ENCODE measurements at places on chromosomes 4 and X. TPM values are rescaled to one million over a fixed set of nuclear protein-coding genes. Genes with fewer than 3 reads are reported as not detected.

The UCP1 gene
- not detected for polyA plus RNA-seq

The SEL1L3 gene
- 59.0 TPM for polyA plus RNA-seq

The SPIN2A gene
- polyA plus RNA-seq = 0.39 TPM

The GABRQ gene
- not detected for polyA plus RNA-seq

The SOWAHB gene
- polyA plus RNA-seq = not detected

The DIPK2B gene
- polyA plus RNA-seq = 0.96 TPM

The MAGEA1 gene
- not detected for polyA plus RNA-seq

The PPARGC1A gene
- 0.63 TPM for polyA plus RNA-seq

DNA sequence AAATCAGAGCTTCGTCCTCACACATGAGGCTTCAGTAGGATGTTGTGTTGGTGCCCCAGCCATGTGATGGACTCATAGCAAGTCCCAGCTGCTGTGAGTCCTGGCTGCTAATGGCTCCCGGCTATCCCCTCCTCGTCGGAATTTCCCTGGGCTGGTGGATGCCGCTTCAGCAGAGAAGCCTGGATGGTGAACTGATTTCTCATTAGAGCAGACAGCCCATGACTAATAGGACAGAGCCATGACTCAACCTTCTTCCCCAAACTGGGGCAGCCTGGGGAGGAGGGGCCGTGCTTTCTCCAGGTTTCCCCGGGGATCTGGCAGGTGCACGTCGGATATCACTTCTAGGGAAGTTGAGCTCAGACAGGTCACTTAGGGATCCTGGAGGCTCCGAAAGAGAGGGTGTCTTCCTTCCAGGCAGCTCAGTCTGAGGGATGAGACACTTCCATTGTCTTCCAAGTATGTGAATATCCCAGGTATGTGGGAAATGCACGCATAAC, 112.7 kb downstream of the ASMT start:
- no peak for DNase-seq

- DNase-seq = no peak
Measured at GRCh38 chr4:42816880-42817400, 75.6 kb upstream of the GRXCR1 start.

DNA sequence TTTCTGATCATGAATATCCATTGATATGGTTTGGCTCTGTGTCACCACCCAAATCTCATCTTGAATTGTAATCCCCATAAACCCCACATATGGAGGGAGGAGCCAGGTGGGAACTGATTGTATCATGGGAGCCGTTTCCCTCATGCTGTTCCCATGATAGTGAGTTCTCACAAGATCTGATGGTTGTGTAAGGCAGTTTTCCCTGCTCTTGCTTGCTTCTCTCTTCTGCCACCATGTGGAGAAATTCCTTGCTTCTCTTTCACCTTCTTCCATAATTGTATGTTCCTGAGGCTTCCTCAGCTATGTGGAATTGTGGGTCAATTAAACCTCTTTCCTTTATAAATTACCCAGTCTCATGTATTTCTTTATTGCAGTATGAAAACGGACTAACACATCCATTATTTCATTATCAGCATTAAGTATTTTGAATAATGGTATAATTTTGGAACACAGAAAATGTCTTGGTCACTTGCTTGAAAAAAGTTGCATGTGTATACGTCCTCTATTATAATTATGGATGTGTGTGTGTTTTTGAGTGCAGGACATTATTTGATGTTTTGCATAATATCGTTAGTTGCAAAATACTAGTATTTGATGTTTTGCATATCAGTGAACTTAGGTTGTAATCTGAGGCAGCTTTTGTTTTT, 334.6 kb downstream of the PCDH10 start:
- DNase-seq = no peak

DNA sequence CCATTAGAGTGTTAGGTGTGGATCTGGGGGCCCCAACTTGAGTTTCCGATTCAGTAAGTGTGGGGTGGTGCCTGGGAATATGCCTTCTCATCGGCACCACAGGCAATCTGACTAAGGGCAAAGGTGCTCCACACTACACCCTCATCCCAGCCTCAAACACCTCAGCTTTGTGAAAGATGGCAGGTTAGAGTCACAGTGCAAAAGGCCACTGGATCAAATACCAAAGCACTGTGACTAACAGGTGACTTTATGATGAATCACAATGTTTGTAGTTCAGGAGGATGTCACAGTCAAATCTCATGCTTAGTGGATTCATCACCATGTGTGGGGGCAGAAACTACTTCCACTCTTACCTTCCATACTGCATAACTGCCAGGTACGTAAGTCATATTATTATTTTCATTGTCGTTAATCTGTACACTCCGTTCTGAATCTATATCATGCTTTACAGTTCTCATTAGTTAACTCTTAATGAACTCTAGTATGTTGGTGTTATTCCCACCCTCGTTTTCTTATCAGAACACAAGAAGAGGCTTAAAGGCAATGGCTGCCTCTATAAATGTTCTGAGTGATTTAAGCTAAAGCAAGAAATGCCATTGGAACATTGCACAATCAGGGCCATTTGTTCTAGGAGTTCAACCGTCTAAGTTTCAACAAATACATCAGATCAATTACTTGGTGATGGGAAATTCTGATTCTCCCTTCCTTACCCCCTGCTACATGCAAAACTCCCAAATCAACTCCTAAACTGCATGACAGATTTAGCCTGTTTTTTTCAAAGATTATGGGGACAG, 50.2 kb downstream of the PRKG2 start:
- DNase-seq = no peak

GRCh38 chr4:3188118-3188517, 60.8 kb upstream of the MSANTD1 start:
- DNase-seq = no peak

DNA sequence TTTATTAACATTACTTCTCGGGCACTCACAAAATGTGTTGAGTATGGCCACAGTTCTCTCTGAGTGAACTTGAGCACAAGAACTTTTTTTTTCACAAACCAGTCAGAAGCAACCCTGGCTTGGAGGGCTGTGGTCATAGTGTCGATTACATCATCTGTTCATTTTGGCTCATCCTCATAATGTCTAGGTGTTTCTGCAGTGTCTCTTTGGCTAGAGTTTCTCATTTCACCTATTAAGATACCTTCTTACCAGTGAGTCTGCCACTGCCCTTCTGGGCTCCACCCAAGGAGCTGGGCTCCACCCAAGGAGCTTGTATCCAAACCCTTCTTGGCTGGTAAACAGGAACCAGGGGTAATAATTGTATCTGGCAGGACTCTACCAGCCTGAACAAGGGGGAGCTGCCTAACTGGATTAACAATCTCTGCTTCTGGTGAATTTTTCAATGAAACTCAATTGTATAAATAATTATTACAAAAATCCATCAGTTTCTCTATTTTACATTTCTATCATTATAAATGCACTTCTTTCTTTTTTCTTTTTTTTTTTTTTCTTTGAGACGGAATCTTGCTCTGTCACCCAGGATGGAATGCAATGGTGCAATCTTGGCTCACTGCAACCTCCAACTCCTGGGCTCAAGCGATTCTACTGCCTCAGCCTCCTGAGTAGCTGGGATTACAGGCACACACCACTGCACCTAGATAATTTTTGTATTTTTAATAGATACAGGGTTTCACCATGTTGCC, 667.7 kb upstream of the SLIT2 start:
- no peak for DNase-seq

- no peak for DNase-seq
Measured at GRCh38 chr4:185559915-185560281, 24.6 kb upstream of the PDLIM3 start.

- DNase-seq = no peak
Measured at GRCh38 chrX:71056867-71057266, 11.3 kb downstream of the SNX12 start.

DNA sequence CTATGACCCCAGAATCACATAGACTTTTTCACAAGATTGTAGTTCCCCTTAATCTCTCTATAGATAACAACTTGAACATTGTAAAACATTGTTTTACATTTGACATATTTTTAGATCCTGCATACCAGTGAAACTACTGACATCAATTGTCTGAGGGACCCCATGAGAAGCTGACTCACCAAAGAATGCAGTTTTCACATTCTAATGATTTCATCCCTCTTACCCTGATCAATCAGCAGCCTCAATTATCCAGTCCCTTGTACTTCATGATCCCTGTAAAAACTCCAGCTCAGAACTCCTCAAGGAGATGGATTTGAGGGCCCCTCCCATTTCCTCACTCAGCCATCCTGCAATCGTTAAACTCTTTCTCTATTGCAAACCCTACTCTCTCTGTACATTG, 411.0 kb upstream of the NDST3 start:
- no peak for DNase-seq

DNA sequence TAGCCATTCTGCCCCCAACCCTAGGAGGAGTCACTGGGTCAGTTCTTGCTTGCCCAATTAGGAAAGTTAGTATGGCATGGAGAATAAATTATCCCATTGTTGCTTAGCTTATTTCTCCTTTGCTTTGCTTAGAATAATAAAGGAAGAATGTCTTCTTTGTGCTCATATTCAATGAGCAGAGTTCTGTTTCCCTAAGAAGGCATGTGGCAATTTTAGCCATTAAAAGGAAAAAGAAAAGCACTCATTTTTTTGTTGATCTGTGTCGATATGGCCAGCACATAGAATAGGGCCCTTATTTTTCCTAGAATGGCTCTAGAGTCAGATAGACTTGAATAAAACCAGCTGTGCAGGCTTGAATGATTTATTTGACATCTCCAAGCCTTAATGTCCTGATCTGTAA, 166.4 kb upstream of the PPARGC1A start:
- no peak for DNase-seq

DNA sequence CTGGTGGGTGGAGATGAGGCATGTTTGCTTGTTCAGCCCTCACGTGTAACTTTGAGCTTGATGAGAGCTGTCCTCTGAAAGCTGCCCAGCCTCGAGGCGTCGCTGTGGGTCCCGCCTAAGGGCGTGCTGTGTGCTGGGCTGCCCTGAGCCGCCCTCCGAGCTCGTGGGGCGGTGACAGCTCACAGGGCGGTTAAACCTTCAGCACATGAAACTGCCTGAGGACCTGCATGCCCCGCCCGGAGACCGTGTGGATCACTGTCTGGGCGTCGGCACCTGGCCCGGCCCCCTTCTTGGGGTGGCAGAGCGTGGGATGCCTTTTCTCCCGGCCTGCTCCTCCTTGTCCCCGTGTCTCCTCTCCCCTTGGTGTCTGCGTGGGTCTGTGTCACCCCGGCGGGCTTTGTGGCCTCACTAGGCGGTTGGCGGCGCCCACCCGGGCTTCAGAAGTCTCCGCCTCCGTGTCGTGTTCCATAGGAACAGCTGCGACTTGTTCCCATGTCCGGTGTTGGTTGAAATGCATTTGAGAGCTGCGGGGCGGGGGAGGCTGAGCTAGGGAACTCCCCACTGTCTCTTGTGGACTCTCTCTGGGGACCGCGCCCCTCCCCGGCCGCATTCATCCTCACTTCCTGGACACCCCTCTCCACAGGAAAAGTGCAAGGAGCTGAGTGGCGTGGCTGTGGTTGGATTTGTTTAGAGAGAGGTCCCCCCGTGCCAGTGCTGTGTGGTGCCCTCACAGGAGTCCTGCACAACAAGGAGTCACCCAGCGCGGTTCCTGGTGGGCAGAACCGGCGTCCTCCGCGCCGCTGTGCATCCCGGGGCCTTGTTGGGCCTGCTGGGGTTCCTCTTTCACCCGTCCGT, 6.8 kb downstream of the AKAP17A start:
- peak; percentile 69 for DNase-seq

DNA sequence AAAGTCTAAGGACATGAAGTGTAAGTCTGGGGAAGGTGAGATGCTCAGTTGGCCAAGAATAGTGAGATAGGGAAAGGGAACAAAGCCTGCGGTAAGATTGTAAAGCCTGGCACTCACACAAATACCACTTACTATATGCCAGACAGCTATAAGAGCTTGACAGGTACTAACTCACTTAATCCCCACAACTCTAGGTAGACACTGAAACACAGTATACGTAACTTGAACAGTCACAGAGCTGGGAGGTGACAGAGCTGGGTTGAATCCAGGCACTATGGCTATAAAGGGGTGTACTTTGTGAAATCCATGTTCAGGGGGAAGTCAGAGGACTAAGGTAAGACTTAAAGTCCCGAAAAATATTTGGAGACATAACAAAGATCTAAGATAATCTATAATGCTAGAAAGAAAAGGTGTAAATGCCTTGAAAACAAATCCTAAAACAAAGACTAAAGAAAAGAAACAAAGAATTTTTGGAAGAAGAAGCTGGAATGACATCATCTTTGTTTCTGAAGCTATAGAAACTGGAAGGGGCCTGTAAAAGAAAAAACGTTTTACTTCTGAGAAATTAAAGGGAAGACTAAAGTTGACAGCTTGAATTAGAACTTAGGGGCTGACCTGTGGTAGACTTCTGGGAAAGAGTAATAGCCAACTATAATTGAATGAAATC, 172.5 kb downstream of the PPP3CA start:
- DNase-seq = no peak

DNA sequence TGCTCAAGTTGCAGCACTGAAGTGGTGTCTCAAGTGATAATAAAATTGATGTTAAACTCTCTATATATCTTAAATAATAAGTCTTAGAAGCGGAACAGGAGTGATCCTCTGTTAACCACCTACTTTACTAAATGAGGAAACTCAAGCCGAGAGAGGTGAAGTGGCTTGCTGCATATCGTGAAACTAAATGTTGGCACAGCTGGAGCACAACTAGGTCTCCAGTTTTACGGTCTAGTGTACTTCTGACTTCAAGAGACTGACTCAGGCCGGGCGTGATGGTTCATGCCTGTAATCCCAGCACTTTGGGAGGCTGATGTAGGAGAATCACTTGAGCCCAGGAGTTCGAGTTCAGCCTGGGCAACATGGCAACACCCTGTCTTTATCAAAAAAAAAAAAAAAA, 35.5 kb upstream of the PLS3 start:
- DNase-seq = no peak

DNA sequence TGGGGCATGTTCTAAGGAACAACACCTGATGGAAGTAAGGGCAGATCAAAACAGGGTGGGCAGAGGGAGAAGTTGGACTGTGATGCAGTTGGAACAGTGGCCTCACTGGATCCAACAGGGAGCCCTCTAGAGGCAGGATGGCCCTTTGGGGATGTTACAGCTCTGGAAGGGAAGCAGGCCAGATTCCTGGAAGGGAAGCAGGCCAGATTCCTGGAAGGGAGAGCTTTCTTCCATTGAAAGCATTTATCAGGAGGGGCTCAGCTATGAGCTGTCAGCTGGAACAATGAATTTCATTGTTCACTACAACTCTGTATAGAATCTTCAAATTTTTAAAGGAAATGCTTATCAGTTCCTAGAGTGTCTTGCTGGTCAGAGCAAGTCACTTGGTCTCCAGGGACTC, 17.7 kb downstream of the IL15 start:
- no peak for DNase-seq

GRCh38 chrX:108299101-108299591, 139.1 kb downstream of the COL4A6 start:
- no peak for DNase-seq

- DNase-seq = no peak
Measured at GRCh38 chr4:94375364-94375763, 32.7 kb upstream of the HPGDS start.

- no peak for DNase-seq
Measured at GRCh38 chr4:155891058-155891457, 12.4 kb upstream of the TDO2 start.

GRCh38 chrX:152930516-152930915, 32.6 kb downstream of the ZNF185 start:
- DNase-seq = peak; percentile 32

DNA sequence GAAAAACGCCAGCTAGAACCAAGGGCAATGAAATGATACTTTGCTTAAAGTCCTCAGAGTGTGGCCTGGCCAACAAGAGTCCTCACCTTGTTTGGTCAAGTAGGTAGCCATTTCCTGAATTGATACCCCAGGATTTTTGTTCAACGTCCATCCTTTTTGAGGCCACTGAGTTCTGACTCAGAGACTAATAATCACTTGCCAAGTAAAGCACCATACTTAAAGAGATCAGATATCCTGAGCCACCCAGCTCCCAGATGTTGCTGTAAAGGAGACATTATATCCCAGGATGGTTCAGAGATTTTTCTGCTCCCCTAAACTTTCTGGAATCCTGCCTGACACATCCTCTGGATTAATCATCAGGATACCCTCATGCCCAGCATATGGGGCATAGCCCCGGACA, 190.9 kb downstream of the RAP1GDS1 start:
- DNase-seq = no peak
